ENCODE measurements at places on chromosomes 2 and 18. TPM values are rescaled to one million over a fixed set of nuclear protein-coding genes. Genes with fewer than 3 reads are reported as not detected.

The SATB2 gene
- polyA plus RNA-seq, result 5.5 TPM

The SETBP1 gene
- 23.1 TPM for polyA plus RNA-seq

The UGT1A8 gene
- polyA plus RNA-seq, result not detected

The ERCC3 gene
- 63.7 TPM for polyA plus RNA-seq

The UGT1A5 gene
- polyA plus RNA-seq, result not detected

The CD8B2 gene
- polyA plus RNA-seq, result 0.59 TPM

The VWC2L gene
- 7.7 TPM for polyA plus RNA-seq

The CCDC88A gene
- 216 TPM for polyA plus RNA-seq

The DNAJC5G gene
- 1.7 TPM for polyA plus RNA-seq

The TLX2 gene
- 0.27 TPM for polyA plus RNA-seq

The RNU2-63P gene
- polyA plus RNA-seq, result not detected

The GALNT14 gene
- 25.1 TPM for polyA plus RNA-seq

The MAP2 gene
- polyA plus RNA-seq, result 397 TPM

The ZEB2 gene
- polyA plus RNA-seq, result 208 TPM

The WNT6 gene
- 1.7 TPM for polyA plus RNA-seq

The RGPD4 gene
- 0.14 TPM for polyA plus RNA-seq

The ARHGAP25 gene
- polyA plus RNA-seq, result 3.9 TPM

The LYG1 gene
- polyA plus RNA-seq, result 3.0 TPM

The PTH2R gene
- 1.0 TPM for polyA plus RNA-seq

The CBLN2 gene
- polyA plus RNA-seq, result 60.1 TPM

The POTEJ gene
- not detected for polyA plus RNA-seq

The AMMECR1L gene
- polyA plus RNA-seq, result 18.8 TPM

The C2orf80 gene
- 35.4 TPM for polyA plus RNA-seq

The ASTL gene
- polyA plus RNA-seq, result 0.27 TPM

The LBX2 gene
- polyA plus RNA-seq, result not detected

The CYS1 gene
- 4.1 TPM for polyA plus RNA-seq

The CAPN14 gene
- polyA plus RNA-seq, result 0.62 TPM

The RAD51AP2 gene
- 1.1 TPM for polyA plus RNA-seq

The TMEM200C gene
- 8.2 TPM for polyA plus RNA-seq

The GALR1 gene
- 2.5 TPM for polyA plus RNA-seq

The TRAK2 gene
- 30.8 TPM for polyA plus RNA-seq

The EEF1B2 gene
- polyA plus RNA-seq, result 440 TPM

The ALLC gene
- polyA plus RNA-seq, result 0.71 TPM

The IL37 gene
- not detected for polyA plus RNA-seq

The PTPRN gene
- 88.1 TPM for polyA plus RNA-seq

The ONECUT2 gene
- polyA plus RNA-seq, result 3.5 TPM

The MAP3K19 gene
- polyA plus RNA-seq, result 8.9 TPM

The GPAT2 gene
- 3.4 TPM for polyA plus RNA-seq

The REG1B gene
- not detected for polyA plus RNA-seq

The CGREF1 gene
- polyA plus RNA-seq, result 55.3 TPM

The GPBAR1 gene
- polyA plus RNA-seq, result 0.36 TPM

The SIX3 gene
- not detected for polyA plus RNA-seq

The DLGAP1 gene
- 28.7 TPM for polyA plus RNA-seq

The SAG gene
- 0.48 TPM for polyA plus RNA-seq

The HOXD13 gene
- not detected for polyA plus RNA-seq

The LCT gene
- polyA plus RNA-seq, result 0.06 TPM

The NGEF gene
- polyA plus RNA-seq, result 46.3 TPM

The HTR2B gene
- 0.16 TPM for polyA plus RNA-seq
